T-helper 2 cell (primary cell): ENCODE measurements at places on chromosomes 3 and 15.

- DNase-seq: no peak
These were observed 112.7 kb upstream of the SLC4A7 start for GRCh38 chr3:27596921-27597320.

DNA sequence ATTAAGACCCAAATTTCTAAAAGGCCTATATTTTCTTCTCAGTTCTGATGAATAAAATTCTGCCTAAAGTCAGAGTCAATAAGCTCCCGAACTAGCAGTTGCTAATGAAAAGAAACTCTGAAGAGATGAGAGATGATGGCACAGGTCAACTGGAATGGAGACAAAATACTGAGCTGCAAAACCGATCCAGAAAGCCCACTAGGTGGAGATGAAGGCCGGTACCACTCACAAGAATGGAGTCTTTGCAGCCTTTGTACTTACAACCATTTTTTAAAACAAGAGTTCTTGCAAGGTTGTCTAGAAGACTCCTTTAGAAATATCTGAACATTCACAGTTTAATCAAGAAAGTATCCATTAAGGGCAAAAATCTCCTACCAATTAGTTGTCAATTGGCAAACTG, 119.9 kb upstream of the TJP1 start:
- DNase-seq: no peak

DNA sequence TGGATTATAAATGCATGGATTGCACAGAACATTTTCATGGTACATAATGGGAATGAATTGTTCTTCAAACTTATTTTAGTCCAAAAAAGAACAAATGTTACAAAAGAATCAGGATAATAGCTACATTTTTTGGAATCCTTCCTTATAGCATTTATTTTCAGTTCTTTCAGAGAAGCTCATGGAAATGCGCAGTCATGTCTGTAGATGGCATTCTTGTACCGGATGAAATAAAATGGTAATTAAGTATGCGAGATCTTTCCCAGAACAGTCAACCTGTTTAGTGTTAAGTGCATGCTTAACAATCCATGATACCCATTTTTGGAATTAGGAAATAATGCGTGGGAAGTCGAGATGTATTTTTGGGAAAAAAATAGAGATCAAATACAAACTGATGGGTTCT, 38.2 kb upstream of the GOLGA8B start:
- no peak for DNase-seq

GRCh38 chr3:37729119-37729518, 132.6 kb upstream of the CTDSPL start:
- DNase-seq: no peak

- no peak for DNase-seq
These were observed 525.5 kb upstream of the NAALADL2 start for GRCh38 chr3:174333640-174334039.

- DNase-seq: no peak
These were observed 241.0 kb upstream of the ZNF717 start for GRCh38 chr3:76026379-76026778.

DNA sequence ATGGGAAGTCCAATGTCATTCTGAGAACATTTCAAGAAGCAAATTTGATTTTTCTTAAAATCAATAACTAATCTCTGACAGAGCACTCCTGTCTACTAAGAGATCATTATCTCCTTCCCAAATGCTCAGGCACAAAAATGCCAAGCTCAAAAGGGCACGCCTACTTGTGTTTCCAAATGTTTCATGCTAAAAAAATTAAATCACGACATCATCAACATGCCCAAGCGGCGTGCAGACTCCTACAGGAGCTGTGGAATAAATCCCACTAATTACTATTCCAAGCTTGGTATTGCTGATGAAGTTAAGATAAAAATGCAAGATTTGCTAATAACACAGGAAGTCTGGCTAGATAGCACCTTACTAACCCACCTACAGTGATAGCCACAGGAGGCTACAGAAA, 140.8 kb downstream of the OSBPL10 start:
- no peak for DNase-seq

GRCh38 chr3:20125897-20126296, 60.1 kb downstream of the SGO1 start:
- no peak for DNase-seq
